ENCODE measurements at places on chromosomes 2 and 18.

DNA sequence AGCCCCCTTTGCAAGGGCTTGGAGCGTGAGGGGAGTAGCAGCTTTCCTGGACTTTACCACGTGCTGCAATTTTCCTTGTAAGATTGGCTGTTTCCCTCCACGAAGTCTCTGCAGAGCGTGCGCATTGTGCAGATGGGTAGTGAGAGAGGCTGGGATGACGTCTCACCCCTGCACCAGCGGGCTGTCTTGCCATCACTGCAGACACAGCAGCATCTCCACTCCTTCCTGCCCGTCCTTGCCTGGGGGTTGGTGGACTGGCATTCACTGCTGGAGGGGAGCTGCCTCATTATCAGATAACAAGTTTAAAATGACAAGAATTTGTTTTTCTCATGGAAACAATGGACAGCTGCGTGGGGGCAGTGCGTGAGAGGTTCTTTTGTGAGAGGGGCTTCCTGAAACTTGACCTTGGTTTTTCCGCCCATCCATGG, 45.3 kb upstream of the HS6ST1 start:
- DNase-seq = no peak

GRCh38 chr2:38154395-38154794, 78.4 kb upstream of the CYP1B1 start:
- DNase-seq = no peak

GRCh38 chr2:37919631-37920032, 5.5 kb upstream of the RMDN2 start:
- no peak for DNase-seq

DNA sequence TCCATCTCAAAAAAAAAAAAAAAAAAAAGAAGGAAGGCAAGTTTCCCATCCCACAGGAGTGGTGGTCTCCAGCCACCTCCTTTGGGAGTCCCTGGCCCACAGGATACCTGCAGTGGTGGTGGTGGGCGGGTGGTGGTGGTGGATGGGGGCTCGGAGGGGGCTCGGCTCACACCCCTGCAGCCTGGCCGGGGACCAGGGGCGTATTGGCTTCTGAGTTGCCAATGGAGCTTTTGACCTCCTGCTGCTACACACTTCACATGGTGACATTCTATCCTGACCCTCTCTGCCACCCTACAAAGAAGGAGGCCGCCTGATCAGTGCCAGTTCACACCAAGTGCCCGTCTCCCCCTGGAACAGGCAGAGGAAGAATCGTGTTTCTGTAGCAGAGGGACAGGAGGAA, 119.6 kb downstream of the NFATC1 start:
- no peak for DNase-seq

DNA sequence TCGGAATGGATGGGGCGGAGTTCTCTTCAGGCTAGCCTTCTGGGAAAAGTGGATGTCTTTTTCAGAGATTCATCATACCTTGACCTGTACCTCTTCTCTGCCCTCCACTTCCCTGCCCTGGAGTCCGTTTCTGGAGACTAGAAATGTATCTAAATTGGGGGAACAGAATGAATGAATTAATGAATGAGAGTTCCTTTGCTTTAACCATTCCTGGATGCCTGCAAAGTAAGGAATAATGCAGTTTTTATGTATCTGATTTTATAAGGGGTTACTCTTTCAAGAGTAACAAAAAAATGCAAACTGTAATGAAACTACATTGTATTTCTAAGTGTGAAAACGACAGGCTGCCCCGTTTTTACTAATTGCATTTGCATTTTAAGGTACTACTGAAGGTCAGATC, 2.0 kb downstream of the SOWAHC start:
- DNase-seq = no peak

GRCh38 chr2:218658671-218659257, 659 bp downstream of the ZNF142 start:
- DNase-seq = no peak

DNA sequence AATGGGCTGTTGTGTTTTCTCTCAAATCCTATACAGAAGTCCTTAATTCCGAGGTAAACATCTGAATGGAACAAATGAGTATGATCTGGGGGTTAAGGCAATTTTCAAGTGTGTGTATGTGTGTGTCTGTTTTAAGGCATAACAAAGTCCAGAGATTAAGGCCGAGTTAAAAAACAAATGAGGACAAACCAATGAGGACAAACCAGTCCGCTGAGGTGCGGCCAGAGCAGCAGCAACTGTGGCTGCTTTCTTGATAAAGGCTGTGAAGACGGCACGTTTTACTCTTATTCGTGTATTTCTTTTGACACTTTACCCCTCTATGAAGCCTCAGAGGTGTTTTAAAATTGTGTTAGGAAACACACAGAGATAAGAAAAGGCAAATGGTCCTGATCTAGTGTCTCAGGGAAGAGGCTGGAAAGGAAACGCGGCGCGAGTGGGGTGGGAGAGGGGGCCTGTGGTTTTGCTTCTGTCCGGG, 495 bp upstream of the GULP1 start:
- DNase-seq = no peak

DNA sequence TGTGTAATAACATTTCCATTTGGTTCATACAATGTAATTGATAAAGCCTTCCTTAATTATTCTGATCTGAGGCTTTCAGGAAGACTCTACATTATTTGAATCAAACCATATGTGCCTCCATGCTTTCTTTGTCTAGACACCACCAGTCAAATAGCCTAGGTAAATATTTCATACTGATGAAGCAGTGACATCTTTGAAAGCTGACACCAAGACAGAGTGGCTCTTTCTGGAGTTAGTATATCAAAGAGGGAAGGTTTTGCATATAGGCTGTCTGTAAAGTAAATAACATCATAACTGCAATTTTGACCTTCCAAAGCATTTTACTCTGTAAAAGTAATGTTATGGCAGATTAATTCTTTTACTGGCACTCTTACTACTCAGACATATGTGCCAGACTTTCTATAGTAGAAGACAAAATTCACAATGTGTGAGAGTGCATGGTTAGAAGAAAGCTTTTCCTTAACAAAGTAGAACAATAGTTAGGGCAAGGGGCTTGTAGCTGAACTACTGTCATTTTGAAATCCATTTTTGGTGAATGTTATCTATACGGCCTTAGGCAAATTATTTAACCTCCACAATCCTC, 177.3 kb downstream of the ERBB4 start:
- DNase-seq = no peak

- DNase-seq = no peak
Observed at GRCh38 chr2:101830555-101830954, 133.0 kb downstream of the MAP4K4 start.

DNA sequence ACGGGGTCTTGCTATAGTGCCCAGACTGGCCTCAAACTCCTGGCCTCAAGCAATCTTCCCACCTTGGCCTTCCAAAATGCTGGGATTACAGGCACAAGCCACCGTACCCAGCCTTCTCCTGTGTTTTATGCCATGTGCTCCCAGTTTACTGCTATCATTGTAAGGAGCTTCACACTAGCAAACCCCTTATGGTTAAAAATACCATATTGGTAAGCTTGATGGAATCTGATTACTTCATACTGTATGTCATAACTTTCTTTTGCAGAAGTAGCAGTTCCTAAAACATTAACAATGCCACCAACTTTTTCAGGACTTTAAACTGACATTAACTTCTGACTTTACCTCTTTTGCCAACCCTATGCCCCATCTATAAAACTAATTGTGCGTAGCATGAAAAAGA, 36.2 kb downstream of the HAT1 start:
- DNase-seq = no peak

- no peak for DNase-seq
Observed at GRCh38 chr2:44825702-44826101, 115.8 kb upstream of the SIX3 start.

GRCh38 chr18:6039055-6039454, 143.7 kb upstream of the TMEM200C start:
- DNase-seq = no peak

GRCh38 chr2:222739939-222740338, 68.5 kb downstream of the MOGAT1 start:
- no peak for DNase-seq

GRCh38 chr2:55408918-55409868, 10.5 kb downstream of the CCDC88A start:
- no peak for DNase-seq

- DNase-seq = no peak
Observed at GRCh38 chr2:81194581-81194980, 890.0 kb upstream of the LRRTM1 start.

- no peak for DNase-seq
Observed at GRCh38 chr18:28193177-28193778, 16.3 kb upstream of the CDH2 start.

DNA sequence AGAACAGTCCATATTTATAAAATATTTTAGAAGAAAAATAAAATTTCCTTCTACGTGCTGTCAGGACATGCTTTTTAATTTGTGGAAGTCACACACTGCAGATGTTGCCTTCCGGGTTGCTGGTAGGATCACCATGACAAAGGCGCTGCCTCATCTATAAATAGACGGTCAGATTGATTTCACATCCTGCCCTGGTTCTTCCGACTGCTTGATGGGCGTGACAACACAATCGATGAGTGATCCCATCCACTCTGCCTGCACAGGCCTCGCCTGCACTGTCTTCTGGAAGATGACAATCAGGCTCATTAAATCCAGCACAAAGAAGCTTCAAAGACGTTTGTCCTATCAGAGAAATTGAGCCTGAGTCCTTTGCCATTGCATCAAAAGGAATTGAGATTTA, 318.9 kb upstream of the TRIB2 start:
- DNase-seq = no peak

DNA sequence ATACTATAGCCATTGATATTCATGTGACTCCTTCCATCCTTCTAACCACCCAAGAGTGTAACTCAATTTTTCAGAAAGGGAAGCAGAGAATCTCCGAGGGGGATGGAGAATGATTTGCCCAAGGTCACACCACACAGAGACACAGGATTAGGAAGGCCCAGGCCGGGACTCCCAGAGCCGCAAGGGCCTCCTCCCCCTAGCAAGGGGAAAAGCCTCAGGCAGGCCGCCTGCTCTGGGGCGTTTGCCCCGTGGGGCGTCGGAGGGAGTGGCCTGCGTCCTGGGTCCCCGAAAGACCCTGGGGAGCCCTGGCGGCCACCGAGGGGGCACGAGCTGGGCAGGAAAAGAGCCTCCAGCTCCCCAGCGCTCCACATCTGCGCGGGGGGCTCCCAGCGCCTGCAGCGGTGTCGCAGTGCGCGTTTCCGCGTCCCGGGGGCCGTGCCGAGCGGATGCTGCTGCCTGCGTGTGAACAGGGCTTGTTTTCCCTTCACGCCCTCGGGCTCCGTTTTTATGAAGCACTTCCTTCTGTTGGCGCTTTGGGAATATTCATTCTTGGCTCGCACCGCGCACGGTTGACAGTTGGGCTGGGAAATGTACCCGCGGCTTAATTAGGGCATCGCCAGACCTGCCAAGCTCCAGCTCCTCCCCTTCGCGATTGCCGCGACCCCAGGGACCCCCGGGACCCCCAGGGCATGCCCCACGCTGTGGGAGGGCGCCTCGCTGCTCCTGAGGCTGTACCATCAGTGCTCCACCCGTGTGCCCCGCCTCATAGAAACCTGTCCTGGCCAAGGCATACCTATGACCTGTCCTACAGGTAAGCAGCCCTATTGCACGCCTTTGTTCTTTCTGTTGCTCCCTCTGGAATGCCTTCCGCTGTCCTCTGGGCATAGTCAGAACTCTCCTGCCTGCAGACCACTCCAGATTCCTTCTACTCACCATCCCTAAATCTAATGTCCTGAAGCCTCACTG, 158.9 kb upstream of the GLI2 start:
- DNase-seq = no peak

DNA sequence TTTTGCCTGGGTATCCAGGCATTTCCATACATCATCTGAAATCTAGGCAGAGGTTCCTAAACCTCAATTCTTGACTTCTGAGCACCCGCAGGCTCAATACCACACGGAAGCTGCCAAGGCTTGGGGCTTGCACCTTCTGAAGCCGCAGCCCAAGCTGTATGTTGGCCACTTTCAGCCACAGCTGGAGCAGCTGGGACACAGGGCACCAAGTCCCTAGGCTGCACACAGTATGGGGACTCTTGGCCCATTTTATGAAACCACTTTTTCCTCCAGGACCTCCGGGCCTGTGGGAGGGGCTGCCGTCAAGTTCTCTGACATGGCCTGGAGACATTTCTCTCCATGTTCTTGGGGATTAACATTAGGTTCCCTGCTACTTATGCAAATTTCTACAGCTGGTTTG, 52.0 kb upstream of the POLE4 start:
- no peak for DNase-seq

GRCh38 chr2:57962861-57963260, 83.7 kb upstream of the VRK2 start:
- DNase-seq = no peak

GRCh38 chr2:143422681-143423080, 293.5 kb downstream of the ARHGAP15 start:
- no peak for DNase-seq

DNA sequence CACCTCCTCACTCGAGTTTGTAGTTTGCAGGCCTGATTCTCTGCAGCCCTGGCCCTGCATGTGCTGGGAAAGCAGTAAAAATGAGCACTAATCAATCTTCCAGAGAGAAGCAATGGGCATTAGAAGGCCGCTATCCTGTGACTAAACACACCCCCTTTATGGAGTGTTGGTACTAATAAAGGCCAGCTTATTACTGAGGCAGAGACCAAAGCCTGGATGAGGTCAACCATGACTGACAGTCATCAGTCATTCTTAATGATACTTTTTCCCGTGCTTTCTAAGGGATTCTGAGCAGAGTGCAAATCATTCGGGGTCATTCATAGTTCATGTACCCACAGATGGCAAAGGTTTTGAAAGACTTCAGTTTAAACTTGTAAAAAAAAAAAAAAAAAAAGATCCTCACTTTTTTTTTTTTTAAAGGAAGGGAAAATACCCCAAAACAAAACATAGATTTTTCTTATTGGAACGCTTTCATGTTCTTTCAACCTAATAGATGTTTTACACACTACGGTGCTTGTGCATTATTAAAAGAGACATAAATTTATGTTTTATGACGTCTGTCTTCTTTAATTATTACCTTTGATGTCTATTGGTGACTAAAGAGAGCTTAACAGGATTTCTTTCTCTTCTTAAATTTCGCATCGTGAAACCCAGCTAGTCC, 13.2 kb downstream of the TSHZ1 start:
- no peak for DNase-seq

DNA sequence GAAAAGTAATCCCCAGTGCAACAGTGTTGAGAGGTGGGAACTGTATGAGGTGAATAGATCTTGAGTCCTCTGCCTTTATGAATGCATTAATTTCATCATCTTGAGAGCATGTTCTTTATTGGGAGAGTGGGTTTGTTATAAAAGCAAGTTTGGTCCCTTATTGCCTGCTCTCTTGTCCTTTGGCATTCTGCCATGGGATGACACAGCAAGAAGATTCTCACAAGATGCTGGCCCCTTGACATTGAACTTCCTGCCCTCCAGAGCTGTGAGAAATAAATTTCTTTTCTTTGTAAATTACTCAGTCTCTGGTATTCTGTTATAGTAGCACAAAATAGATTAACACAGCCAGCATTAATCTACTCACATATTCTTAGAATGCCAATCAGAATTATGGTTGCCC, 108.6 kb downstream of the EHBP1 start:
- DNase-seq = no peak

GRCh38 chr2:217972490-217972889, 30.3 kb downstream of the TNS1 start:
- DNase-seq = no peak

GRCh38 chr2:145258903-145259579, 739.1 kb upstream of the ZEB2 start:
- no peak for DNase-seq
